ENCODE measurements at places on chromosomes 4 and X.

DNA sequence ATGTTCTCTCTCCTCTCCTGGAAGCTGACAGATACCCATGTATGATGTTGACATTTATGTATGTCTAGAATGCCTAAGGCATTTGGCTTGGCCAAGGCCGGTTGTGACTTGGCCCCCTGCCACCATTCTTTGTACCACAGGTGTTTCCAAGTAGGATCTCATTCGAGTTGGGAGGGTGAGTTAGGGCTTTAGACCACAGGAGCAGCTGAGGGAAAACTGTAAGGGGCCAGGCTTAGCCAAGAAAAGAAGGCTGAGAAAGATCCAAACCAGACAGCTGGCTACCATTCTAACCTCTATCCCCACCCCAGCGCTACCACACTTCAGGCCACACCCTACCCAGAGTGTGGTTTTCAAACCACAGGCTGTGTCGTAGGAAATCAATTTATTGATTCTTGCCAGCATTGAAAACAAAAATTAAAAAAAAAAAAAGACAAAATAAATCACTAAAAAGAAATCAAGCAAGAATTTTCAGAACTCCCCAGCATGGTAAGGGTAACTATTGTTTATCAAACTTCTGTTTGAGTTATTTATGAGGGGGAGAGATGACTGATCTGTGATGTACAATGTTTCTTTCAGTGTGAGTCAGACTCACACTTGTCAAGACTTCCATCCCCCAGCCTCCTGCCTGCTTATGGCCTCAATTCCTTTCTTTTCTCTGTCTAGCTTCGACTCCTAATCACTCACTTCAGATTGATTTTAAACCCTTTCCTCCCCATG is 9.9 kb downstream of the TMSB4X start:
- DNase-seq: no peak

GRCh38 chr4:11624370-11624769 is 195.7 kb upstream of the HS3ST1 start:
- DNase-seq: no peak

DNA sequence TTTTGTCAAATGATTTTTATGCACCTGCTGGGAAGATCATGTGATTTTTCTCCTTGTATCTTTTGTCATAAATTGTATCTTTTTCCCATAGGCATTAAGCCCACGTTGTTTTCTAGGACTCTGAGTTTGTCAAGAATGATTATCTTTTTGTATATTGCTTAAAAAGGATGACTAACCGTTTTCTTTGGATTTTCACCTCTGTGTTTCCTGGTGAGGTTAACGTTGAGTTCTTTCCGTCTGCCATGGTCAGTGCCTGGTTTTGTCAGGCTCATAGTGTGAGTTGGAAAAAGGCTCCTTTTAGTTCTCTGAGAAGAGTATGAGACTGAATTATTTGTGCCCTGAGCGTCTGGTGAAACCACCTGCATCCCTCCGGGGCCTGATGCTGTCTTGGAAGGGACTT is 21.9 kb downstream of the PCGF3 start:
- no peak for DNase-seq

GRCh38 chr4:3487861-3488260 is 24.8 kb downstream of the DOK7 start:
- DNase-seq: no peak

DNA sequence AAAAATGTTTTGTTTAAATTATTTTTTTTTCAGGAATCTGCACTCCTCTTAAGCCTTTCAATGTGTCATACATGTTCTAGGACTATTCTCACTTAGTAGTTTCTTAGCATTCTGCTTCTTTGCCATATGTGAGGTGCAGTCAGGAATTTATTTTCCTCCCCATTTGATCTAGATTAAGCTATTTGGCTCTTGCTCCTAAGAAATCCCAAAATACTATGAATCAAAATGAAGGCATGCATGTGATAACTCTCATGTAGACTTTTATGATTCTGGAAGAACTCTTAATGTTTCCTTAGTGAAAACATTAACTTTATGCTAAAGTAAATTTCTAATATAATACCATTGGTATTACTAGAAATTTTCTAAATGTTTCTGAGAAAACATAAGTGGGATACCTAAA is 664.5 kb downstream of the RAPGEF2 start:
- no peak for DNase-seq

DNA sequence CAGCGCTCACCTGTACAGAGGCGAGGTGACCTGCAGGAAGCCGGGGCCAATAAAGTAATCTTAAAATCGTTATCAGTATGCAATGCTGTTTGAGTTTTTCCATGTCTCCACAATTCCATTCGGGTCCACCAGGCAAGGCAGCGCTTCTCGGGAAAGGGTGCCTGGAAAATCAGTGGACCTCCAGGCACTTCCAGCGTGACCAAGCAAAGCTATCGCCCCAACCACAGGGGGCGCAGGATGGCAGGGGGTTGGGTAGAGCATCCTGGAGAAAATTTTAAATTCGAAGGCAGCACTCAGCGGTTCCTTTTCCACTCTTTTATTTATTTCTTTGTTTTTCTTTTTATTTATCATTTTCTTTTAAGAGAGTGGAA is 5.4 kb upstream of the SOX3 start:
- no peak for DNase-seq

GRCh38 chr4:111930659-111931058 is 214.6 kb upstream of the FAM241A start:
- DNase-seq: no peak

Measured in HFF-Myc (cell line).